CD4-positive, alpha-beta T cell treated with Interferon gamma for 1 hour (primary cell): ENCODE measurements at places on chromosomes 16 and 17.

GRCh38 chr17:65697661-65698060, 136.2 kb upstream of the AXIN2 start:
- DNase-seq, result no peak

- peak; percentile 91 for DNase-seq
Measured at GRCh38 chr16:2023092-2024031, 3.3 kb upstream of the NHERF2 start.

DNA sequence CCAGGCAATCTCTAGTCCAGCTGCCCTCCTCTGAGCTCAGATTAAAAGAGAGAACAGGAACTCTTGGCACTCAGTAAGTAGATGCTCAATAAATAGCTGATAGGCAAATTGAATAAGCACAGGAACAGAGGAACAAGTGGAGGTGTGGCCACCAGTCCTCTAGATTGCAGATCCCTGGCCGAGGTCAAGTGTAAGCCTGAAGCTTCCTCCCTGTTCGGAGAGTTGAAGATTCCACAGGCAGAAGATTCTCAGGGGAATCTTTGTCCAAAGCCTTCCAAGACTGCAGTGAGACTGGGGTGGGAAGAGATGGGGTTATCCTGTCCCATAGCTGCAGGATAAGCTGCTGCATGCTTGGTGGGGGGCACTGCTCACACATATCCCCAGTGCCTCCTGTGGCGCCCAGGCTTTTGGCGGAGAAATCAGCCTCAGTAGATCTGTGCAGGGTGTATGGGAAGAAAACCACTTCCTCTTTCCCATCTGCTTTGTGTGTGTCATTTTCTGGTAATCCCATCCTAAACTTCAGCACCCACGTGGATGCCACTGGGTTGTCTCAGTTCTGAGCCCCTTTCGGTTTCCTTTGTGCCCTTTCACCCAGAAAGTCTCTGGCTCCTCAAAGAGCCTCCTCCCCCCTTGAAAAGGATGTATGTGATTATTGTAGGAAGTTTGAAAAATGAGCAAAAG, 12.1 kb downstream of the CD300A start:
- DNase-seq, result peak; percentile 54

DNA sequence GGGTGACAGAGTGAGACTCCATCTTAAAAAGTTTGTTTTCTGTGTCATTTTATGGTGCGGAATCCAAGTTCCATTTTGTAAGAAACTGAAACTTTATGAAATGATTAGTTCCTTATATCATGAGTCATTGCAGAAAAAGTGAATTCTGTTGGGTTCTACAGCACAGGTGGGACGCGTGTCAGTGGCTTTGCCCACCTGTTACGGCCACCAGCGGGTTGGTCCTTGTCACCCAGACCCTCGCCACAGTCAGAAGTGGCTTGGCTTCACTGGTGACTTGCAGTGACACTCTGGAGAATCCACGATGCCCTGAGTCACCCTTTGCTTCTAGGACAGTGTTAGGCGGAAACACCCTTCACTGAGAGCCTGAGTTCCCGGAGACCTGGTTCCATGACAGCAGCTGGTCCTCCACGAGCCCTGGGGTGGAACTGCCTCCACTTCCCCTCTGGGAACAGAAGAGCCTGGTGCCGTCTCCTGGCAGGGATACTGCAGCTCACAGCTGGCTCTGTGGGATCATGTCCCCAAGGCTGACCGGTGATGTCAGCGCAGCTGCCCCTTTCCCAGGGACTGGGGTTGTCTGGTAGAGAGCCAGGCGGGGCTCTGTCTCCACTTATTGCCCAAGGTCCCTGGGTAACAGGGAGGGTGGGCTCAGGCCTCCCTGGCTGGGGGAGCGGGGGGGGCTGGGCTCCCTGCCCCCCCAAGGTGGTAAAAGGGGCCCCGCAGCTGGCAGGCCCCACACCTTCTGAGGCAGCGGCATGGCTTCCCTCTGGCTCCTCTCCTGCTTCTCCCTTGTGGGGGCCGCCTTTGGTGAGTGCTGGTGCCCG, at the start of gene CTRB1:
TSS of gene CTRB1 (plus strand) at position 733 of the 821 bp plus-strand sequence. CDS start at position 753, 20 bp downstream.
- DNase-seq, result no peak

DNA sequence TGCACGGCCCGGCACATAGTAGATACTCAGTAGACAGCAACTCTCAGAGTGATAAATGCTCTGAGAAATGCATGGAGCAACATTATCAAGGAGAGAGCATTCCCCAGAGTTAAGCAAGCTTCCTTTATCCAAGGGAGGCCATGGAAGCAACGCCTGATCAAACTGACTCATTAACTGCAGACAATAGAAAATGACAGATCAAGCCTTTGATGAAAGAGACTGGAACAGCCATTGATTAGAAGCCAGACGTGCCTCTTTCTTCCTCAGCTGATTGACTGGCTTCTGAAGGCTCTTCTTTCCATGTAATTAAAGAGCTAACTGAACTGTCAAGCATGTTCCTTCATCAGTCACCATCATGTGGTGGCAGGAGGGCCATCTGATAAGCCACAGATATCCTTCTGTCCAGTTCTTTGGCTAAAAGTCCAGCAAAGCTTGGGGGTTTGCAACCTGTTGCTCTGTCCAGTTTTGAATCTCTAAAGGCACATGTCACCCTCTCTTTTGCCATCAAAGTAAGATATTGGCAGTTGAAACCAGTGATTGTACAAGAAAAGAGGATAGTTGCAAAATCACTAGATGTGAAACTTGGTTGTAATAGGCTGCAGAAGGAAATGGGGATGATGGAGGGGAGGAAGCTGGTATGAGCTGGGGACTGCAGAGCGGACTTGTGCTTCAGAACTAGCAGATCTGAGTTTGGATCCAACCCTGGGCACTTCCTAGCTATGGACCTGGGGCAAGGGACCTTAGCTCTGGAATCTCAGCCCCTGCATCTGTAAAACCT, 188.0 kb downstream of the HAPSTR1 start:
- no peak for DNase-seq

- no peak for DNase-seq
Measured at GRCh38 chr17:78330570-78331224, 29.2 kb downstream of the SOCS3 start.

GRCh38 chr17:2175294-2175628, 120.4 kb downstream of the HIC1 start:
- DNase-seq, result no peak

DNA sequence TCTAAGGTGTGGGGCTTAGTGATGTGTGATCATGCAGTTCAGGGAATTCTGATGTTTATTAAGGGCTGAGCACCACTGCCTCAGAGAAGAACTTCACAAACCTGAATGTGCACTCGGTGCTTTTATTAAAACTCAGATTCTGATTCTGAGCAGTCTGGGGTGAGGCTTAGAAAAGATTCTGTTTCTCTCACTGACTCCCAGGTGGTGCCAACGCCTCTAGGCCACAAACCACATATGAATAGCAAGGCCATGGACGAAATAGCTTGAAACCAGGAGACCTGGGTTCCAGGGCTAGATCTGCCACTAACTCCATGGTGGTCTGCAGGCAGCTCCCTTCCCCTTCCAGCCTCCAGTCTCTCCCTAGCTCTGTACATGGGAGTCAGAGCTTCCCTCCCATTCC, 169.1 kb downstream of the HS3ST3B1 start:
- DNase-seq, result no peak

DNA sequence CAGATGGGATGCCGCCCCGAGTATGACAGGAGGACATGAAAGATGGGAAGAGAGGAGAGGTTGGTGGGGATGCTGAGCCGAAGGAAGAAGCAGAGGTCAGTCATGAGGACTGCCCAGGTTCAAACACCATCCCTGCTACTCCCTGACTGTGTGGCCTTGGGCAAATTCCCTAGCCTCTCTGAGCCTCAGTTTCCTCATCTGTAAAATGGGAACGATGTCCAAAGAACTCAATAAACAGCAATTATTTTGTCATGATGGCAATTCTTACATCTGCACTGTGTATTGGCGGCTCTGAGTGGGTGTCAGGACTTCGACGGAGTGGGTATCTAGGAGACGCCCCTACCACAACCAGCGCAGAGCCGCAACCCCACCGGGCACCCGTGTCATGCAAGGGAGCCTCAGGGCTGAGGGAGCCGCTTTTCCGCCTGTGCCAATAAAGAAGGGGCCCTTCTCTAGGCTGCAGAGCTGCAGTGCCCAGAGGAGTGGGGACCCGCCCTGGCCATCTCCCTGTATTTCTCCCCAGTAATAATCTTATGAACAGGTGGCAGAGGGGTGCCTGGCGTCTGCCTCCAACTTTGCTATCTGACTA, 173.2 kb downstream of the ZNF423 start:
- no peak for DNase-seq

DNA sequence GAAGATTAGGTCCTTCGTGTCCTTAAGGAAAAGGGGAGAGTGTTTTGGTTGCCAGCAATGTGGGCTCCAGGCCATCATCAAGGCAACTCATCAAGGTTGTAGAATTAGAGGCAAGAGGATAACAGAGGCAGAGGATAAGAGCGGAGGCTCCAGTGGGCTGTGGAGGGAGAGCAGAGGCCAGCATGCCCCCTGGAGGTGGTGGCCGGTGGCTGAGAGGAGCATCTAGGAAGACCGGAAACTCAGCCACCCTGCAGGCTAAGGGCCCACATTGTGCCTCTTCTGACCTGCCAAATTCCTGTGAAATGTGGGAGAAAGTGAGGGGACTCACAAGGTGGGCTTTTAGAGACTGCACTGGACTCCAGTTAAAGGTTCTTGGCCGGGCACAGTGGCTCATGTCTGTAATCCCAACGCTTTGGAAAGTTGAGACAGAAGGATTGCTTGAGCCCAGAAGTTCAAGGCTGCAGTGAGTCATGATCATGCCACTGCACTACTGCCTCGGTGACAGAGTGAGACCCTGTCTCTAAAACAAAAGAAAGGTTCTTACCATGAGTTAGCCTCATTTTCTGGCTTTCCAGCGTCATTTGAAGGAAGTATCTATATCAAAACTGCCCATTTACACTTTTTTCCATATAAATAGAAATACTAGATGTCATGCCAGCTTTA, 62.7 kb upstream of the ADORA2B start:
- no peak for DNase-seq

DNA sequence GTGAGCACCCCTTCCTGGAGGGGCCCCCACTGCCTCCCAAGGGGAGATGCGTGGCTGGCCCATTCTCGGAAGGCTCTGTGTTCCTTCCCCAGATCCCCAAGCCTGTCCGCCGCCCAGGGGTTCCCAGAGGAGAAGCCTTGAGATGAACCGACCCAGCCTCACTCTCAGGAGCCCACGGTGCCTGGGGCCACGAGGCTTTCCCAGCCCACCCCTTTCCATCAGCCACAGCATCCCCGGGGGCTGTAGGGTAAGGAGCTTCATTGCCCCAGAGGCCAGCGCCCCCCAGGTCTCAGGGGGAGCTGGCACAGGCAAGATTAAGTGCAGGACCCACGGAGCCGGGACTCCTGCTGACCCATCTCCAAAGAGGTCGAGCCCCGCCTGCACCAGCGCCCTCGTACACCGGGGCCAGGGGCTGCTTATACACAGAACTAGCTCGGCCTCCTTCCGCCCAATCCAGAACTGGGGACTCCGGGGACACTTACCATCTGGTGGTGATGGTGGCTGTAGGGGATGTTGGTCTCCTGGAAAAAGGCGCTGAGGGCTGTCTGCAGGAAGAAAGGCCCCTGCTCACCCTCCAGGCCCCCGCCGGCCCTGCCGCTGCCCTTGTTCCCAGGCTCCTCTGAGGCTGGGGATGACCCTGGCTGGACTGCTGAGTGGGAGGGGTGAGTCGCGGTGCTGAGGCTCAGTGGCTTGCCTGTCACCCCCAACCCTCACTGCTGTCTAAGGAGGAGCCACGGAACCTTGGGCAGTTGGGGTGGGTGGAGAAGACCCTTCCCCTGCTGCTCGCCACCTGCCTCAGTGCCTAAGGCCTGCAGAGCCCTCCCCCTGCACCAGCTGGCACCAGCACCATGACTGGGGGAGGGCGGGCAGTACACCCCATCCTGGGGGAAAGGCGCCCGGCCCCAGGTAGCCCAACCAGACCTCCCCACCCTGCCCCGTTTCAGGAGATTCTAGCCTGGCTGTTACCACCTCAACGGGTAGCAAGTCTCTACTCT, 4.4 kb downstream of the UBALD1 start:
- DNase-seq, result no peak

- no peak for DNase-seq
Measured at GRCh38 chr16:86812363-86812970, 234.1 kb downstream of the FOXL1 start.

GRCh38 chr16:23388786-23389185, 64.2 kb downstream of the COG7 start:
- no peak for DNase-seq

GRCh38 chr16:69611103-69611640, 45.4 kb downstream of the NFAT5 start:
- no peak for DNase-seq

DNA sequence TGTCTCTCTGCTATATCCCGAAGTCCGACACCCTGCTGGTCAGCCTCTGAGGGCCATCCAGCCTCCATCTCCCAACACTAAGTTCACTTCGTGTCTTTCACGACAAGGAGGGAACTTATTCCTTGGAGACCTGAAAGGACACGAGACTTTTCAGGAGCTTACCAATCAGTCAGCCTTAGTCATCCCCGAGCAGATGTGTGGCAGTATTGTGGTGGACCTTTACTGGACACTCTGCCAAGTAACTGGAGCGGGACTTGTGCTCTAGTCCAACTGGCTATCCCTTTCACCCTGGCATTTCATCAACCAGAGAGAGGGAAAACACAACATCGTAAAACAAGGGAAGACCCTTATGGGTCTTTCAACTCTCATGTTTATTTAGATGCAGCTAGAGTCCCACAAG, 87.1 kb downstream of the EMP2 start:
- DNase-seq, result no peak

GRCh38 chr17:73952480-73953205, 250.8 kb upstream of the RPL38 start:
- peak; percentile 21 for DNase-seq

- DNase-seq, result no peak
Measured at GRCh38 chr17:5405400-5405799, 14.1 kb downstream of the NUP88 start.

DNA sequence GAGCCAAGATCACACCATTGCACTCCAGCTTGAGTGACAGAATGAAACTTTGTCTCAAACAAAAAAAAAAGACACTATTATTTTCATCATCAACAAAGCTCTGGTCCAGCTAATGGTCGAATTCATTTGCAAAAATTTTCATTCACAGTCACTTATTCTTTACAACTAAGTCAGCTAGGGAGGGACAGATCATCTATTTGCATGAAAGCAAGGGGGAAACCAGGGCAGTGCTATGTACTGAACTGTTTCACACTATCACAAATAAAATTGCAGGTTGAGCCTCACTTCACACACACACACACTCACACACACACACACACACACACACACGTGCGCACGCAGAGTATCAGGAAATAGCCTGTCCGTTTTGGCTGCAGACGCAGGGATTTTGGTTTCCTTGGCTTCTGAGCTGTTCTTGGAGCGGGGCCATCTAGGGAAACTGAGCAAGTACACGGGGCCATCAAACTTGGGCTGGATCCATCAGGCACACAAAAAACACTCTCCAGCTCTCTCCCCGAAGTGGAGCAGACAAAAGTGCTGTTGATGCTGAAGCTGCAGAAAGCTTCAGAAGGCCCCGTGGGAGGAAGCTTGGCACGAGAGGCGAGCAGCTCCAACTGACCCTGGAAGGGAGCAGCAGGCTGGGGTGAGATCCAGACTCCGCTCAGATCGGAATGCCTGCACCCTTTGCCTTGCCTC, 44.3 kb upstream of the HELZ start:
- DNase-seq, result no peak

DNA sequence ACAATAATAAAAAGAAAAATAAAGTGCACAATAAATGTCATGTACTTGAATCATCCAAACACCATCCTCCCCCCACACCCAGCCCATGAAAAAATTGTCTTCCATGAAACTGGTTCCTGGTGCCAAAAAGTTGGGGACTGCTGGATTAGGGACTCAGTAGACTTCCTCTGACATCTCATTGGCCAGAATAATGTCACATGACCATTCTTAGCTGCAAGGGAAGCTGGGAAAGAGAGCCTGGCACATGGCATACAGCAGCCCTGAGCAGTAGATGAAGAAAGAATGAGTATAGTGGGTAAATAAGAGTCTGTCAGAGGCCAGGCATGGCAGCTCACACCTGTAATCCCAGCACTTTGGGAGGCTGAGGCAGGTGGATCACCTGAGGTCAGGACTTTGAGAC, 12.5 kb downstream of the ITPRIPL2 start:
- DNase-seq, result no peak
